ENCODE measurements at places on chromosomes 12 and 14. TPM values are rescaled to one million over a fixed set of nuclear protein-coding genes. Genes with fewer than 3 reads are reported as not detected.

- DNase-seq: no peak
Measured at GRCh38 chr12:9674226-9674590, 4.7 kb downstream of the CLEC2D start.

- DNase-seq: no peak
Measured at GRCh38 chr12:68180792-68181744, 21.5 kb upstream of the IFNG start.

DNA sequence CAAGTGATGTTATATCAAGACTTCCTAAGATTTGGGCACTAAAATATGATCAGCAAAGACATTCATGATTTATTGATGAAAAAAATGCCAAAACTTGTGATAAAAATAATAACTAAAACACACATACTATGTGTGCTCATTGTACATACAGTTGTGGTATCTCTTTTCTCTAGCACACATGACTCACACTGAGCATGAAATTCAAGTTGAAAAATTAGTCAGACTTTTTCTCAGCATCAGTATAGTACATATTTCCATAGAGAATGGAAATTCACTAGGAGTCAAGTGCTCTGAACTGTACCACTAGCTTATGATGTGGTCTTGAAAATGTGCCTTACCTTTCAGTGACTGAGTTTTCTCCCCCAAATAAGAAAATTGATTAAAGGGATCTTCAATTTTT, 471.8 kb upstream of the FLRT2 start:
- no peak for DNase-seq

GRCh38 chr14:54806616-54807015, 96.0 kb downstream of the GCH1 start:
- DNase-seq: no peak

DNA sequence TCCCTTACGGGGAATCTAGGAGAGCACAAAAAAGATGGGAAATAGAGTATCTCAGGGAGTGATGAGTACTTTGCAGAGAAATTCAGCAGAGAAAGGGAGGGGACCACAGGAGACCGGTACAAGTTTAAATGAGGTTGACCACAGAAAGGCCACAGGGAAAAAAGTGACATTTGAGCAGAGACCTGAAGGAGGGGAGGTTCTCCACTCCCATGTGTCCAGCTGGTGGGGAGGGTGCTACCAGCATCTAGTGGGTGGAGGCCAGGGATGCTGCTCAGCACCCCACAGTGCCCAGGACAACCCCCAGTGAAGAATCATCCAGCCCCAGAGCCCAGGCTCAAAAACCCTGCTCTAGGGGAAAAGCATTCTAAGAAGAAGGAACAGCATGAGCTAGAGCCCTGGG, 34.6 kb downstream of the TESC start:
- DNase-seq: no peak

Gene AKAP5
- total RNA-seq: 2.1 TPM

Gene FAM90A1
- 0.09 TPM for total RNA-seq

All from mesothelial cell of epicardium (in vitro differentiated cells).